ENCODE measurements at places on chromosomes 5 and 9.

- DNase-seq: no peak
These were observed 11.4 kb upstream of the C5orf63 start for GRCh38 chr5:127084656-127085055.

DNA sequence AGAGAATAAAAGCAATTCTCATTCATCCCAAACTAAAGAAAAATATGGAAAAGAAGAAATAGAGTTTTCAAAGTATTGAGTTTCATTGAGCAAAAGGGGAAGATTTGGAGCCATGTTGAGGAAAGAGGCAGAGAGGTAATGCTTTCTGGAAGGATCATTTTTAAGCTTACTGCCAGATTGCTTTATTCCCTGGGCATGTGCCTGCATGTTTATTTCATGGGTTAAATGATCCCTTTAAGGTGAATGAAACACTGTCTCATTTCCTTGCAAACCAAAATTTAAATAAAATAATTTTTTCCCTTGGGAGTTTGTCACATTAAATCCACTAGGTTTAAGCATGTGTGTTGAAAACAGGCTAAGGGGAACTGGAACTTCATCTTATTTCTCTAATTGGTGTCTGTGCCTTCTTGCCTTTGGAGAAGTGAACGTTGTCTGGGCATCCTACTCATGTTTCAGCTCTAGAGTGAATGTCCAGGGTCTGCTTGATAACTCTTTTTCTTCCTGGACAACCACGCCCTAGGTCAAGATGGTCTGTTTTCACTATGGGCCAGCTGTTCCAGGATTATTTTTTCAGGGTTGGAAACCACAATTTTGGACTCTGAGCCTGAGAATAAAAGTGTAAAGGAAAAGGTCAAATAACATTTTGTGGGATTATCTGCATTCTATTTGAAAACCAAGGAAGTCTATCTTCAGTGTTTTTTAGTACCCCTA lies 114.1 kb upstream of the ELL2 start:
- DNase-seq: no peak

DNA sequence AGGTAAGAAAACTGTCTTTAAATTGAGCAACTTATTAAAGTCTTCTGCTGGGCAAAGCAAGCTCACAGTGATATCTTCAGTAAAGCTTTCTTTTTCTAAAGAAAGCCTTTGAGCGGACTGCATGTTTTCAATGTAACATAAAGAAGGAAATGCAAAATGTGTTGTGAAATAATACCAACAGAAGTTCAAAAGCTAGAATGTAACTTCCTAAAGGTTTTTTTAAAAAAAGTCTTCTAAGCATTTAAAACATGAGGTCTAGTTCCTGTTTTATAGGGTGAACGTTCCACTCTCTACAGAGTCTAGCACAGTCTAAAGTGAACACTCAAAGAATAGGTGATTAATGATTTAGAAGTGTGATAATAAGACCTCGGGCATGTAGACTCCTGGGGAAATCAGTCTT lies 62.9 kb downstream of the DENND1A start:
- no peak for DNase-seq

GRCh38 chr5:129909225-129909624 lies 5.0 kb downstream of the CHSY3 start:
- no peak for DNase-seq

GRCh38 chr9:23783509-23783908 lies 42.5 kb downstream of the ELAVL2 start:
- no peak for DNase-seq

DNA sequence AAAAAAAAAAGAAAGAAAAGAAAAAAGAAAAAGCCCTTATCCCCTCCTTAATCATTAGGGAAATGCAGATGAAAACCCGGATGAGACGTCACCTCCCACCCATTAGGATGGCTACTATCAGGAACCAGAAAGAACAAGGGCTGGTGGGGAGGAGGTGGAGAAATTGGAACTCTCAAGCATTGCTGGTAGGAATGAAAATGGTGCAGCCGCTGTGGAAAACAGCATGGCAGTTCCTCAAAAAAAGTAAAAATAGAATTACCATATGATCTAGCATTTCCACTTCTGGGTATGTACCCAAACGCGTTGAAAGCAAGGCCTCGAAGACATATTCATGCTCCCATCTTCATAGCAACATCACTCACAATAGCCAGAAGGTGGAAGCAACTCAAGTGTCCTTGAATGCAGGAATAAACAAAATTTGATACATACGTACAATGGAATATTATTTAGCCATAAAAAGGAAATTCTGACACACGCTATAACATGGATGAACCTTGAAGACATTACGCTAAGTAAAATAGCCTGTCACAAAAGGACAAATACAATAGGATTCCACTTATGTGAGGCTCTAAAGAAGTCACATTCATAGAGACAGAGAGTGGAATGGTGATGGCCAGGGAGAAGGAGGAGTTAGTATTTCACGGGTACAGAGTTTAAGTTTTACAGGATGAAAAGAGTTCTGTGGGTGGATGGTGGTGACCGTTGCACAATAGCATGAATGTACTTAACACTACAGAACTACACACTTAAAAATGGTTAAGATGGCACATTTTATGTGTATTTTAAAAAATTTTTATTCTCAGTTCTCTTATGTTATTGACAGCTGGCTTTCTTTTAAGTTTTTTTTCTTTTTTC lies 166.8 kb upstream of the IER5L start:
- DNase-seq: no peak

DNA sequence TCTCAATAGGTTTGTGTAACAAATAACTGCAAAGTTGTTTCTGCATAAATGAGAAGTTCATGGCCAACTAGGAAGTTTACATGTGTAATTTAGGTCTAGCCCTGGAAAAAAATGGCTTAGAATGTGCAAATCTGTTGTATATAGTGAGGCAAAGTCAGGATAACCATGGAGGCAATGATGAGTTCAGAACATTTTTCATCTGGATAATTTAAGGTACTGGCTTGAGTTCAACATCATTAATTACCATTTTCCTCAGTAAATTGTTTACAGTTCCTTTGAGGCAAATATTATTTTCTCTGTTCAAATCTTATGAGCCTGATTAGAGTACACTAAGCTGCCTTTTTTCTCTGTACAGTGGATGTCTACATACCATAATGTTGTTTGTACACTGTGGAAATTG lies 1259.0 kb upstream of the NUDT12 start:
- no peak for DNase-seq

DNA sequence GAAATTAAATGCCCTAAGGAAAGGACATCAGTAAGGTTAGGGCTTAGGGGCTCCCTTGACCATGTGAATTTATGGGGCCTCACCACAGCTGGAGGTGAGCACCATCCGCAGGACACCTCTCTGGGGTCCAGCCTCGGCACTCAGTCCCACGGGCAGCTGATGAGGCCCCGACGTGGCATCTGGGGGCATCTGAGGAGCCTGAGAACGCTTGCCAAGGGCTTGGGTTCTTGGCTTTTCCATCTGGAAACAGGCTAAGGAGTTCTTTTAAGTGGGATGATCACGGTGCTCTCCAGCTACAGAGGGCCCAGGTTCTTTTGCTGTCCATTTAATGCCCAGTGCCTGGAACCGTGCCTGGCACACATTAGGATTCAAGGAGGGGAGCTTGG lies 3.6 kb downstream of the NKX2-5 start:
- no peak for DNase-seq

DNA sequence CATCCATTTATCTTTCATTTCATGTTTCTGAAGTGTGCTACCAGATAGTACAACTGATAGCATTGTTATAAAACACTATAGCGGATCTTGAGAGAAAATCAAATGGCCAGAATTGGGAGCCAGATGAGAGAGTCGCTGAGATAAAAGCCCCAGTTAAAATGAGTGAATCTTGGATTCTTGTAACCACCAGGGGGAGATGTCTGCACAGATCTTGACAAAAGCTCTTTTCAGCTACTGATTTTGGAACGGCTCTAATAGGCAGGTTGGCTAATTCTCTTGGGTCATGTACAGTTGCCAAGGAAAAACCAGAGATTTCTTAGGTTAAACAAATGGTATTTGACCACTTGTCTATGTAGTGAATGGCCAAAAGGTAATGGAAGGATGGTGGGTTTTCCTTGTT lies 21.7 kb downstream of the F2RL2 start:
- DNase-seq: no peak

DNA sequence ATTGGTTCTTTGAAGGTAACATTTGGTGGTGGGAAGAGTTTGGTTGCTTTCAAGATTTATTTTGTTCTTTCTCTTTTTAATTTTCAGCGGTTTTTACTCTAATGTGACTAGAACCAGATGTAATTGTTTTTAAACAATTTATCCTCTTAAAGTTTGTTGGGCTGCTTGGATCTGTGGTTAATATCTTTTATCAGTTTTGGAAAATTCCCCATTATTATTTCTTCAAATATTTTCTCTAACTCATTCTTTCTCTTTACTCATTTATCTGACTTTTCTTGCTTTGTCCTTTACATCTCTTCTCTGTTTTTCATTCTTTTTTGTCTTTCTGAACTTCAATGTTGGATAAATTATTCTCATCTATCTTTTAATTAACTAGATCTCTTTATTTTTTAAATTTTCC lies 29.9 kb downstream of the FCHO2 start:
- no peak for DNase-seq

GRCh38 chr9:72888943-72889342 lies 63.9 kb downstream of the ALDH1A1 start:
- DNase-seq: no peak

DNA sequence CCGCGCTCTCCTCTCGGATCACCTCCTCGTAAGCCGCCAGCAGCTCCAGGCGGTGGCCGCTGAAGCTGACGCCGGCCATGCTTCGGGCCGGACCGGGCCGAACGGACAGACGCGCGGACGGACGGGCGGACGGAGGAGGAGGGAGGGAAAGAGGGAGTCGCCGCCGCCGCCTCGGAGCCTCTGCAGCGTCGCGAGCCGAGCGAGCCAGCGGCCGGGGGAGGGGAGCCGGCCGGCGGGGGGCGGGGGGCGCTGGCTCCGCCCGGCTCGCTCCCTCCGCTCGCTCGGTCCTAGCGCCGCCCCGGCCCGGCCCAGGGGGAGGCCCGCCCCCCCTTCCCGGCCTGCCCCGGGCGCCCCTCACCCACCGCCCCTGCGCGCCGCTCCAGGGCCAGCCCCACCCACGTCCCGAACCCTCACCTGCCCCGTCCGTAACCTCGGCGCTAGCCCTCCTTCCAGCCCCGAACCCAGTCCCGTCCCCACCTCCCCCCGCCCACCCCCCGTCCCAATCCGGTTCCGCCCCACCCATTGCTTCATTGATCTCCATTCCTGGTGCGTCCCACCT lies at the start of gene DBN1:
Gene DBN1 (minus strand): TSS at position 192 of the 559 bp plus-strand sequence. CDS start 113 bp downstream, at position 79.
- no peak for DNase-seq

- no peak for DNase-seq
These were observed 15.3 kb upstream of the SLC9A3 start for GRCh38 chr5:539469-540070.
